K562 (cell line): ENCODE measurements at places on chromosomes 2 and 18. TPM values are rescaled to one million over a fixed set of nuclear protein-coding genes. Genes with fewer than 3 reads are reported as not detected.

The MARCHF4 gene
- polyA plus RNA-seq = 0.05 TPM in 1 of 2 replicates, not detected in the other

The COL5A2 gene
- 0.03 and 0.07 TPM in 2 replicates for polyA plus RNA-seq

The IMPACT gene
- 5.3 and 8.4 TPM in 2 replicates for polyA plus RNA-seq

The MARS2 gene
- polyA plus RNA-seq = 12.2 and 12.7 TPM in 2 replicates

The HOXD9 gene
- polyA plus RNA-seq = not detected in 2 replicates

The VWA3B gene
- not detected in 2 replicates for polyA plus RNA-seq

The RAB6C gene
- polyA plus RNA-seq = not detected in 2 replicates

The AQP12B gene
- not detected in 2 replicates for polyA plus RNA-seq

The ITSN2 gene
- polyA plus RNA-seq = 9.9 and 16.6 TPM in 2 replicates

The UBXN2A gene
- polyA plus RNA-seq = 13.8 and 16.2 TPM in 2 replicates

The FAM110C gene
- not detected in 2 replicates for polyA plus RNA-seq

The DOCK10 gene
- 0.05 and 0.08 TPM in 2 replicates for polyA plus RNA-seq

The SAP130 gene
- 7.9 and 8.0 TPM in 2 replicates for polyA plus RNA-seq

The FSHR gene
- not detected in 2 replicates for polyA plus RNA-seq

The B3GNT7 gene
- polyA plus RNA-seq = not detected in 2 replicates

The MC2R gene
- polyA plus RNA-seq = not detected in 2 replicates

The CNGA3 gene
- not detected in 2 replicates for polyA plus RNA-seq

The ACVR2A gene
- 0.82 and 1.3 TPM in 2 replicates for polyA plus RNA-seq
